ENCODE measurements at places on chromosomes 1 and 21.
A peak's percentile ranks its signal among the peaks of the same experiment; 100 is the strongest.

- no peak for DNase-seq
These were observed 15.6 kb upstream of the PLEKHG5 start for GRCh38 chr1:6507037-6507428.

GRCh38 chr1:109111386-109112055 lies 2.4 kb upstream of the ELAPOR1 start:
- DNase-seq: no peak

- peak; percentile 72 for DNase-seq
These were observed 195.8 kb downstream of the KAZN start for GRCh38 chr1:14794136-14794768.

GRCh38 chr1:14443164-14443787 lies 155.2 kb upstream of the KAZN start:
- no peak for DNase-seq

GRCh38 chr1:20069874-20070273 lies at the start of gene PLA2G5:
Gene PLA2G5 (plus strand): TSS chr1:20070194. CDS start chr1:20084831, 14,637 bp downstream.
- DNase-seq: no peak

- no peak for DNase-seq
These were observed 2.4 kb downstream of the TNFAIP8L2 start for GRCh38 chr1:151158751-151159251.

DNA sequence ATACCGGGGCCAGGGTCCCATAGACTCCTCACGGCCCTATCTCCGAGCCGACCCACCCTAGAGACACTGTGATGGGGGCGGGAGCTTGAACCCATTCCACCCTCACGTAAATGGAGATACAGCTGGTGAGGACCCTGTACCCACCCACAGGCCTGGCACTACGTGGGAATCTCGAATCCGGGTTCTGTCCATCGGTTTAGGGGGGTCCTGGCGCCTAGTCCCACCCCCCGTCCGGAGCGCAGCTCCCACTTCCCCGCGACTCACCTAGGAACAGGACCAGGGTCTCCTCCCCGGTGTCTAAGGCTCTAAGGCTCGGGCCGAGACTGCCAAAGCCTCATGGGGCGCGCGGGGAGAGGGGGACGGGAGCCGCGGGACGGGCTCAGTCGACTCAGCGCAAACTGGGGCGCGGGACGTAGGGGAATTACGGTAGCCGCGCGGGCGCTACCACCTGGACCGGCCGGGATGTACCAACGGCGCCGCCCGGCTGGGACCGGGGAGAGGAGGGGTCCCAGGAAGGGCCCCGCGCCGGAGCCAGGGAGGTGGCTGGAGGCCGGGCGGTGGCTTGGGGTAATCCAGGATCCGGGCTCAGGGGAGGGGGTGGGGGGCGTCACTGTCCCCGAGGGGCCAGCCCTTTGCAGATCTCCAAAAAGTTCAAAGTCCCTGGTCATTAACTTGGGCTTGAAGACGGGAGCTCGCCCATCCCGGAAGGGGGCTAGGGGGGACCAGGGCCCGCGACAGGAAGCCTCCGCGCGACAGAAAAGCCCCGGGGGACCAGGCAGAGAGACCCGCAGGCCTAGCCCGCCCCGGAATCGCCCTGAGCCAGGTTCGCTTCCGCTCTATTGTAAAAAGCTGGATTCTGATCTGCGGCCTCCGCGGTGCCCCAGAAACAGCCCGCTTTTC lies 1.0 kb downstream of the PLEKHG5 start:
- DNase-seq: no peak

DNA sequence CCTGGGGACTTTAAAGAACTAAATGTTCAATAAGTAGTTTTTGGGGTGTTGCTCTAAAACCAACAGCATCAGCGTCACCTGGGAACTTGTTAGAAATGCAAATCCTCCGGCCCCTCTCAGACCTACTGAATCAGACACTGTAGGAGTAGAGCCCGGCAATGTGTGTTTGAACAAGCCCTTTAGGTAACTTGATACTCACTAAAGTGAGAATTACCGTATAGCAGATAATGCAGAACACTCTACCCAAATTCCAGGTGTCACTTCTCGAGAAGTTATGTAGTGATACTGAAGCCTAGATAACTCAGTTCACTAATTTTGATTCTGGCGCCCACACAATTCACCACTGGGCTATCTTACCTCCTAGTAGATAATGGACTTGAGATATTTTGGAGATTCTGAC lies 3.7 kb upstream of the DPT start:
- no peak for DNase-seq

DNA sequence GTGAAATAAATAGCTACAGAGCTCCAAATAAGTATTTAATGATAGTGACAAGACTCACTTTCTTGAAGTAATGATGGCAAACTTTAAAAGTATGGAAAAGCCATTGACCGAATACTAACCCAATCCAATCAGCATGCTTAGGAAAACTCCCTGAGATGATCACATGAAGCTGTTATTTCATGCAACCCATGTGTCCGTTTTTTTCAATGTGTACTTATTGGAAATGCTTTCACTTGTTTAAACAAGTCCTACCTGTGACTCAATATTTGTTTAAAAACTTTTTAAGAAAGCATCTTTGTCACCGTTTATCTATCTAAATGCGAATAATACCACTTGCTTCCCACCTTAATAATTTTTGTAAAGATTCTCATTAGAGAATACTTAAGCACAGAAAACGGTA lies 185.8 kb downstream of the NRIP1 start:
- DNase-seq: no peak

GRCh38 chr1:77475641-77476040 lies 193.8 kb downstream of the AK5 start:
- DNase-seq: no peak

GRCh38 chr1:227330279-227331076 lies 12.2 kb upstream of the CDC42BPA start:
- no peak for DNase-seq

DNA sequence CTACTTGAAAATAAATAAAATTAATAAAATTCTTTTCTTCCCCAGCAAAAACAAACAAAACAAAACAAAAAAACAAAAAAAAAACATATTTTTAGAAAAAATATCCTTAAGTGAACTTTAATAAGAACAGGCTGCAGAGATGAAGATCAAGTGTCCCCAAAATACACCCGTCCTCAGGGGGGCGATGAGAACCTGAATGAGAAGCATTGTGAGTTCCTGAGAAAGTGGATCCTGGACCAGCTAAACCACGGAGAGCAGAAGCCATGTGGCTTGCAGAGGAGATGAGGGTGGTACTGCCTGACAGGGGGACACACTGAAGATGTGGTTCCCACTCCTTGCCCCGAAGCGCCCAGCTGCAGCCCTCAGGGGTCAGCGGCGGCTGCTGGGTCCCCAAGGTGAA lies 89.3 kb downstream of the ITPKB start:
- no peak for DNase-seq

GRCh38 chr1:204261746-204262505 lies 48.1 kb upstream of the GOLT1A start:
- DNase-seq: peak; percentile 39

DNA sequence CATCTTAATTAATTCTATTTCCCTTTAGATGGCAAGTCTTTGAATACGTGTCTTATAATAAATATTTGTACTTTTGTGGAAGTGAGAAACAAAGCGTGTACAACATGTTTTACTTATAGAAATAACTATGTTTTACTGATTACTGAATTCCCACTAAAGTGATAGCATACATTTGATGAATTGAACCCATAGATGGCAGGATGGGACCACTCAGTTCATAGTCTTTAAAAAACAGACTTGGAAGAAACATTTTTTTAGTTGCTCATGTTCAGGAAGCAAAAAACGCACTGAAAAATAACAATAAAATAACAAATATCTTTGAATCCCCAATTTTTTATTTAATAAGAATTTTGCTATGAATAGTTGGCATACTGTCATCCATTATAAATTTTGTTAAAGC lies 507.1 kb upstream of the ZRANB2 start:
- DNase-seq: no peak

DNA sequence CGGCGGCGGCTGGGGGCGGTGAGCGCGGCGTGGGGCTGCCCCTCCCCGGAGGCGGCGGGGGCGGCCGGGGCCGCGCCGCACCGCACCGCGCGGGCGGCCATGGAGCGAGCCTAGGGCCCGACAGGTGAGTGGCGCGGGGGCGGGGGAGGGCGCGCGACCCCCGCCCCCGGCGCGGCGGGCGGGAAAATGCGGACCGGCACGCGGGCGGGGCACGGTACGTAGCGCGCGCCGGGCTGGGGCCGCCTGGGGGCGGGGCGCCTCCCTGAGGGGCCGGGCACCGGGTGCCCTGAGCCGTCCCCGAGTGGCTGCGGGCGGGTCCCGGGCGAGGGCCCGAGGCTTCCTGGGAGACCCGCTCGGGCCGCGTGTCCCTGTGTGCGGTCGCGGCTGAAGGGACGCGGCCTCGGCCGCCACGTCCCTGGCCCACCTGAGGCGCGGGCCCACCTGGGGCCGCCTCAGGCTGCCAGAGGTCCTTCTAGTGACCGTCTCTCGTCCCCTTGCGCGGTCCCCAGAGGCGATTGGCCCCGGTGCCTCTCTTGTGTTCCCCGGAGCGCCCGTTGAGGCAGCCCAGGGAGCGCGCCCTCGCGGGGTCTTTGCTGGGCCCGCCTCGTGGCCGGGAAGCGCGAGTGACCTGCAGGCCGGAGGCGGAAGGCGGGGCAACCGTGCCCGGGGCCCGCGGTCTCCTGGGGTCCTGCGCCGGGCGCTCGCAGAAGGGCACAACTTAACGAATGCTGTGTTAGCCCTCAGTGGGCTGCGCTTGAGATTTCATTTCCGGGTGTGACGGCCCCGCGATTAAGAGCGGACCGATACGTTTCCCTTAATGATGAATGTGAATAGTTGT lies 500 bp downstream of the FAM20B start:
- no peak for DNase-seq

DNA sequence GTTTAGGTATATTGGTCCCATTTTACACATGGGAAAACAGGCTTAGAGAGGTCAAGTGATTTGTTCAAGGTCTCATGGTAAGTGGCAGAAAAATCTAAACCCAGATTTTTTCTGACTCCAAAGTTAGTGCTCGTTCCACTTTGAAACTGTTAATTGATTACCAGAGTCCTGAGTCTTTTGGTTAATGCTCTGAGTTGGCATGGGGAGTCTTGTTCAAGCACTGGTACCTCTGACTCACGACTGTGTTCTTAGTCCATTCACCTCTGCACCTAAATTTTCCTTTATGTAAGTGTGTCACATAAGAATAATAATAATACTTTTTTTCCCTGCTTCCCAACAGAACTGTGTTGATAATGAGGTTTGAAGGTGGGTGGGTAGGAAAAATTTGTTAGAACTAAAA lies 59.3 kb downstream of the VANGL2 start:
- DNase-seq: no peak

DNA sequence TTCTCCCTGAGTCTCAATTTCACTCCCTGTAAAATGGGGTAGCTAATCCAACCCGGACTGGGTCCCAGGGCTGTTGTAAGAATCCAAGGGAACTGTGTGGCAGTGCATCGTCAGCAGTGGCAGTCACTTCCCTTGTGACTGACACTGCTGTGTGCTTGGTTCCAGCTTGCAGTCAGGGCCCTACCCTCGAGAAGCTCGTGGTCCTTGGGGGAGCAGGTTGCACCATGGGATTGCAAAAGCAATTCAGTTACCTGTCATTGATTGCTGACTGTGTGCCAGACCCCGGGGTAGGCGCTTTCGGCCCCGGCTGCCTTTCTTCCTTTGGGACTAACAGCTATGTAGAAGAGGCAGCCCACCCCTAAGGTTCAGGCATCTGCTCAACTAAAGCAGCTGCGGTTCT lies 2.9 kb downstream of the PTPRF start:
- DNase-seq: no peak

GRCh38 chr1:214372092-214372491 lies 91.1 kb downstream of the SMYD2 start:
- DNase-seq: no peak

GRCh38 chr1:31739346-31739745 lies 24.8 kb downstream of the ADGRB2 start:
- DNase-seq: no peak

GRCh38 chr1:245133995-245134715 lies 20.6 kb upstream of the KIF26B start:
- no peak for DNase-seq

- DNase-seq: no peak
These were observed 407 bp downstream of the WNT4 start for GRCh38 chr1:22142315-22143064.

DNA sequence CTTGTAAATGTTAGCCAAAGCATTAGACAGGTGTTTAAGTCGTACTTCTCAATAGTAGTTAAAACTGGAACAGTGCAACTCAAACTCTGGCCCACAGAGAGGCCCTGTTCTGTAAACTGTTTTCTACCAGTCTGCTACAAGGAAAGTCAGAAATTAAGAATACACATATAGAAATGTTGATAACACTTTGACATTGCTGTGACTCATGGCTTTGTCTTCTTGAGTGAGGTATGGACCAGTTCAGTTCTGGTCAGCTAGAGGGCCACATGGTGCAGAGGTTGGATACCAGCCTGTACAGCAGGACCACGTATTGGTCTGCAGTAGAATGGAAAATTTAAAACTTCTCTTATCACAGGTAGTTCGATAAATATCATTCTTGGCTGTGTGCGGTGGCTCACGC lies 22.3 kb downstream of the ZBTB8B start:
- no peak for DNase-seq

DNA sequence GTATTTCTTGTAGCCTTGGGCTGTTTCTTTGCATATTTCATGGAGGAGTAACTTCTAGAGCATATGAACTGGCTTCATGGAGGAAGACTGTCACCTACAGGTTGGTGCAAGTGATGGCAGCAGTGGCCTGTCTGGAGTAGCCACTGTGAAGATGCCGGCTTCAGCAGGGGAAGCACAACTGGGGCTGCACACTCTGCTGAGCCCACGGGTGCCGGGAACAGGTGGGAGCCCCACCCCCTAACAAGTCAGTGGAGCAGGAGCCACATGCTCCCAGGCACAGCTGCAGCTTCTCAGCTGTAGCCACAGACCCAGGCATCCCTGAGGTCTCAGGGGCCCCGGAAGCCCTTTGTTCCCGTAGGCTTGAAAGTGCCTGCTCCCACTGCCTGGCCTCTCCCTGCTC lies 43.2 kb upstream of the C1orf185 start:
- no peak for DNase-seq

- no peak for DNase-seq
These were observed 202.6 kb downstream of the PTPRC start for GRCh38 chr1:198841477-198841876.

DNA sequence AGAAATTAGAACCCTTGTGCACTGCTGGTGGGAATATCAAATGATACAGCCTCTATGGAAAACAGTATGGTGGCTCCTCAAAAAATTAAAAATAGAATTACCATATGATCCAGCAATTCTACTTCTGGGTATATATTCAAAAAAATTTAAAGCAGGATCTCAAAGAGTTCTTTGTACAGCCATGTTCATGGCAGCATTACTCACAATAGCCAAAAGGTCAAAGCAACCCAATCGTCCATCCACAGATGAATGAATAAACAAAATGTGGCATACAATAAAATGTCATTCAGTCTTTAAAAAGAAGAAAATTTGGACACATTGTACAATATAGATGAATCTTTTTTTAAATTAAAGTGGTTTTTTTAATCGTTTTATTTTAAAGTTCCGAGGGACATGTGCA lies 36.3 kb upstream of the ERG start:
- DNase-seq: no peak

- no peak for DNase-seq
These were observed 14.3 kb downstream of the PROK1 start for GRCh38 chr1:110465038-110465813.

GRCh38 chr21:45869121-45870007 lies 112.2 kb upstream of the COL6A1 start:
- no peak for DNase-seq

Data from GM04503 (cell line).